ENCODE measurements at places on chromosomes 2 and 18. TPM values are rescaled to one million over a fixed set of nuclear protein-coding genes. Genes with fewer than 3 reads are reported as not detected.

Gene ACKR3
- total RNA-seq = 18.8 TPM

Gene RNU2-63P
- not detected for total RNA-seq

Gene SNTG2
- 0.50 TPM for total RNA-seq

Gene CCDC88A
- total RNA-seq = 81.1 TPM

Gene TCF23
- not detected for total RNA-seq

Gene SERPINB12
- not detected for total RNA-seq

Gene NT5DC4
- not detected for total RNA-seq

Gene IKZF2
- total RNA-seq = 21.9 TPM

Gene SLC38A11
- total RNA-seq = 16.6 TPM

Gene TXNDC2
- total RNA-seq = not detected

Gene DCDC2C
- total RNA-seq = not detected

Gene CD302
- 3.9 TPM for total RNA-seq

Gene COL4A4
- total RNA-seq = 0.44 TPM

Gene PLGLB2
- 8.3 TPM for total RNA-seq

Gene C1GALT1C1L
- not detected for total RNA-seq

Gene SLC11A1
- total RNA-seq = 0.34 TPM

Gene G6PC2
- not detected for total RNA-seq

Gene ITGA4
- 1.5 TPM for total RNA-seq

Gene PXDN
- 242 TPM for total RNA-seq

Gene CASP8
- 5.0 TPM for total RNA-seq

Gene FOSL2
- 42.5 TPM for total RNA-seq

Gene SERPINB2
- total RNA-seq = not detected

Gene AQP12B
- not detected for total RNA-seq

Gene RNF152
- 32.0 TPM for total RNA-seq

Gene LRP1B
- total RNA-seq = 0.57 TPM

Gene EMILIN2
- 12.5 TPM for total RNA-seq

Gene SIX3
- not detected for total RNA-seq

Gene IL36A
- total RNA-seq = not detected

Gene CRYGC
- not detected for total RNA-seq

Gene KRTCAP3
- total RNA-seq = 15.4 TPM

Gene PPP1R1C
- total RNA-seq = 5.6 TPM

Gene PLA2R1
- 1.7 TPM for total RNA-seq

Gene SERPINB7
- not detected for total RNA-seq

Gene FER1L5
- total RNA-seq = 1.0 TPM
